Astrocyte (in vitro differentiated cells and primary cell): ENCODE measurements at places on chromosomes 2 and 18.
A peak's percentile ranks its signal among the peaks of the same experiment; 100 is the strongest.

DNA sequence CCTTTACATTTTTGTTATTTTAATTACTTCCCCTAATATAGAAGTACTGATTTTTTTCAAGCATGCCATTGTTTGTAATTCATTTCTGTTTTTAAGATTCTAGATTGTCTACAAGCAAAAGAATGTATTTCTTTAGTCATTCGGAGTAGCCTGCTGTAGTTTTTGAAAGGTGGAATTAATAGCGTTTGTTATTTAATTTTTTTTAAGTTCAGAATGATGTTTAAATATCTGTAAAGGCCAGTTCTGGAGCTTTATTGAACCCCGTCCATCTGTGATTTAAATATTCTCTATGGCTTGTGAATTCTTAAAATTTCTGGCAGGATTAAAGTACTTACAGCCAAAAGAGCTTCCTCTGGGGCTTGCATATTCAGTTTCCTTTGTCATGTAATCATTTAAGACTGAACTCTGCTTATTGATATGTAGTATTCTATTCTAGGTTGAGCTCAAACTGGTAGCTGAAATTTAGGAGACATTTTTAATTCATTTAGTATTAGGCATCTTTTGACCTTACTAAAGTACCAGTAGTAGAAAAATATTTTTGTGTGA is 5.2 kb downstream of the TGIF1 start:
- DNase-seq, result no peak

- peak; percentile 95 for DNase-seq
Measured at GRCh38 chr2:29317077-29317517, 201.9 kb downstream of the CLIP4 start.

GRCh38 chr2:67709835-67710234 is 312.7 kb downstream of the ETAA1 start:
- DNase-seq, result no peak

DNA sequence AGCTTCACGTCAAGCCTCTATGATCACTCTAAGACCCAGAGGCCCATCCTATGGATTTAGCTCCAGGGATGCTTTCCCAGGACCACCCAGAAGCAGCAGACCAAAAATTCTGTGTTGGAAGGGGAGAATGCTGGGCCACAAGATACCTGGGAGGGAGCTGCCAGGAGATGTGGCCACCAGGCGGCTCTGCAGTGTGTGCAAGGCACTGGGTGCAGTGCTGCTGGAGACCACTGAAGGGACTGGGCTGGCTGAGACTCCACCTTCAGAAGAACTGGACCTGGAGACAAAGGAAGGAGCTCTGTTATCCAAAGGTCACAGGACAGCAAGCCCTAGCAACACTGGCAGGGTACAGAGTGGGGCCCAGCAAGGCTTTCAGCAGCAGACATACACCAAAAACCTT is 34.0 kb downstream of the KANSL3 start:
- DNase-seq, result no peak

- DNase-seq, result no peak
Measured at GRCh38 chr2:144650907-144651306, 131.0 kb upstream of the ZEB2 start.

DNA sequence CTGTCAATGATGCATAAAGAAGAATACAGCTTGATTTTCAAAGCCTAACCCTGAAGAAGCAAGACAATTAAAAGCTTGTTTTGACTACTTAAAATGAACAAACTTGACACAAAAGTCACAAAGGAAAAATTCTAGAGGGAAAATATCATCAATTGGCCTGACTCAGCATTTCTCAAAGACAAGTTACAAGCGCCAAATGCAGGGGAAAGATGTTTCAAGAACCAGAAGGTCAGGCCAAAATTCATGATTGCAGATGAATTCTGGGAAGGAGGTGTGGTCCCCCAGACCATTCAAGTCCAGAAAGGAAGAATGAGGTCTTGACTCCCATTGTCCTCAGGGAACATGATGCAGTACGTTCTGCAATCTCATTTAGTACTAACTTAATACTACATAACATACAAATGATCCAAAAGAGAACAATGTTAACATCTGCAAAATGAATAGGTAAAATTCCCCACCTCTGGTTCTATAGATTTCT is 64.5 kb downstream of the FAM210A start:
- no peak for DNase-seq

- DNase-seq, result no peak
Measured at GRCh38 chr2:176826356-176826755, 386.2 kb upstream of the HNRNPA3 start.

GRCh38 chr2:13195270-13195669 is 478.5 kb downstream of the TRIB2 start:
- no peak for DNase-seq

- DNase-seq, result peak; percentile 46
Measured at GRCh38 chr2:134866498-134867099, 28.2 kb downstream of the ACMSD start.

- DNase-seq, result peak; percentile 40
Measured at GRCh38 chr2:200812122-200813022, 662 bp downstream of the BZW1 start.

DNA sequence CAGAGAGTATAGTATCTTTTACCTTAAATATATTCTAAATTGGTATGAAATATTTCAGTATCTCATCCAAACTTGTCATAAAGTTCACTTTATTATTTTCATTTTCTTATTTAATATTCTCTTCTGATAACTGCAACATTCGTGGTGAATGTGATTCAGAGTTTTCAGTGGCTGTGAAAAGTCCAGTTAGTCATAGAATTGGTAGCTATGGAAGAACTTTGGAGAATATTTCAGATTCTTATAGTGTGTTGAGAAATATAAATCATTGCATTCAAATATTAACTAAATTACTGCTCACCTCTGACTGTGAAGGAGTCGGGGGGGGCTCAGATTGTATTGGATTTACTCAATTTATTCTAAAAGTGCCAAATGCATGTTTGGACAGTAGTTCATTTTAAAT is 178.6 kb upstream of the VWC2L start:
- DNase-seq, result peak; percentile 2

- DNase-seq, result no peak
Measured at GRCh38 chr18:40738321-40738880, 1216.6 kb upstream of the PIK3C3 start.

DNA sequence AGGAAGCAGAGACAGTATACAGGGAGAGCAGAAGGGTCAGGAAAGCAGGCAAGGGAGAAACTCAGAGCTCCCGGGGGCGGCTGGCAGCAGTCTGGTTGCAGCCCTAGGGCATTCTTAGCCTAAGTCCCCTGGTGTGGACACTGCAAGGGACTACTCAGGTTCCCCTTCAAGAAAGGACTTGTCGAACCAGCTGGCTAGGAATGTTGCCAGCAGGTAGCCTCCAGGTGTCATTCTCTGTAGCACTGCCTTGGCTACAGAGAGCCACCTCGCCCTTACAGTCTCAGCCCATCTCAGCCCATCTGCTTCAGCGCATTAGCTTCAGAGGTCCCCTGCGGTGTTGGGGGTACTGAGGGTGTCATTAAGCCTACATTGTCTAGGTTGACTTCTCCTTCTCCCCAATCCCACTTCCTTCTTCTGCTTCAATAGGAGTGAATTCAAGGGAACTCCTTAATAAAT is 11.3 kb upstream of the TMSB10 start:
- DNase-seq, result no peak

- DNase-seq, result no peak
Measured at GRCh38 chr2:134445116-134445515, 191.2 kb downstream of the MGAT5 start.

GRCh38 chr2:424306-425171 is 136.6 kb upstream of the ALKAL2 start:
- peak; percentile 82 for DNase-seq

GRCh38 chr18:33201509-33201926 is 239.0 kb downstream of the CCDC178 start:
- DNase-seq, result peak; percentile 32

DNA sequence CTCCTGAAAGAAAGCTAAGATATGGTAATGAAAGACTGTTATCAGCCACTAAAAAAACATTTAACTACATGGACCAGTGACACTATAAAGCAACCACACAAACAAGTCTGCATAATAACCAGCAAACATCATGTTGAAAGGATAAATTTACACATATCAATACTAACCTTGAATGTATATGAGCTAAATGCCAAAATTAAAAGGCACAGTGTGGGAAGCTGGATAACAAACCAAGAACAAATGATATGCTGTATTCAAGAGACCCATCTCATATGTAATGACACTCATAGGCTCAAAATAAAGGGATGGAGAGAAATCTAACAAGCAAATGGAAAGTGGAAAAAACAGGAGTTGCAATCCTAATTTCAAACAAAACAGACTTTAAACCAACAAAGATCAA is 213.1 kb upstream of the CDH2 start:
- DNase-seq, result no peak

- no peak for DNase-seq
Measured at GRCh38 chr18:25669741-25670140, 317.8 kb upstream of the ZNF521 start.

GRCh38 chr2:43848214-43848613 is 9.4 kb downstream of the ABCG8 start:
- no peak for DNase-seq

DNA sequence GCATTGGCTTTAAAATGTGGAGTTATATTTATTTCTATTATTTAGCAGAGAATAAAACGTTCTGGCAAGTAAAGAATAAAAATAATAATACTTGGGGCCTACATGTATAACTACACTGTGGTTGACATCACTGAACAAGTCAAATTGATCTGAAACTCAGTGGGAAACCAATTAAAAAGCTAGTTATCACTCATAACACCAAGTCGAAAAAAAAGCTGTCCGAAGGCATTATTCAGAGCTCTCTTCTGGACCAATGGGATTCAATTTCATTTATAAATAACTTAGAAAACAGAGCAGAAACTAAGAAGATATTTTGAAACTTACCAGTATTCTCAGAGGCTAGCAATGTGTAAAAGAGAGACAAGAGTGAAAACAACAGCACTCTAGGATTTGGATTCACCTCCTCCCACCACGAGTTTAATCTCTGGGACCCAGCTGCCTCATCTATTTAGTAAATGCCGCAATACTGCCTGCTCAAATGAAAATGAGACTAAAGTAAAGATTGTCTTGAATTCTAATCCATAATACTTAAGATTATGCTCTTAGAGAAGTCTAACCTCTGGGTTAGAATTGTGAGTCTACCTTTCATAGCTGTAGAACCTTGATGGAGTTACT is 128.4 kb downstream of the NBAS start:
- DNase-seq, result no peak

GRCh38 chr18:79129120-79129519 is 59.9 kb downstream of the ATP9B start:
- DNase-seq, result no peak

- no peak for DNase-seq
Measured at GRCh38 chr2:71992036-71992435, 155.6 kb downstream of the CYP26B1 start.

- DNase-seq, result peak; percentile 89
Measured at GRCh38 chr18:48929941-48930713, 20.6 kb downstream of the SMAD7 start.

GRCh38 chr2:233476651-233477547 is 89.7 kb downstream of the USP40 start:
- DNase-seq, result no peak

DNA sequence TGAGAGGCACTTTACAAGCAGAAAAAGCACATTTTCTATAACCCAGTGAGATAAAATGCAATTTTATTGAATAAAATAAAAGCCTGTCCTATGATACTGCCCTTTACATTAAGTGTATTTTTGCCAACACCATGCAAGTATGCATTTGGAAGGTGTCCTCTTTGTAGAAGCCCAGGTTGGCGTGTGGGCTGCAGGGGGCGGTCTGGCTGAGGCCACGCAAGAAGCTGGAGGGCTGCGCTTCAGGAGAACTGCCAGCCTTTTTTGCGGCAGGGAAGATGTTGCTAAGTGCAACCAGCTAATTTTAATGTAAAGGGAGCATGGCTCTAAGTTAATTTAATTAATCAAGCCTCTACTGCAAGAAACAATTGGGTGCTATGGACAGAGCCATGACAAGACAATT is 562.8 kb upstream of the SALL3 start:
- no peak for DNase-seq

DNA sequence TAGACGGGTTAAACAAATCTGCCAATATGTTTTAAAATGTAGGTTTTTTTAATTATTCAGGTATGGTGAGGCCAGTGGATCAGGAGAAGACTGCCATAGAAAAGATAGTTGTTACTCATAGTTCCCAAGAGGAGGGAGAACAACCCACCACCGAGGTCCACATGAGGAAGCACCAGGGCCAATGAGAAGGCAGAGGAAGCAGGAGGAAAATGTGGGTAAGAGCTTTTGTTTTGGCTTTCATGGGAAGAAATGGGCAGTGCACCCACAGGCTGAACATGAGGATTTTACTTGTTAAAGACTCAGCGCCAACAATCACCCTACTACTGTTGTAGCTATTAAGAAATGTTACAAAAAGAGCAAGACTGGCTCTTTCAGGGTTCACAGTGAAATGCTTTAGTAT is 191.8 kb upstream of the HNMT start:
- DNase-seq, result no peak

DNA sequence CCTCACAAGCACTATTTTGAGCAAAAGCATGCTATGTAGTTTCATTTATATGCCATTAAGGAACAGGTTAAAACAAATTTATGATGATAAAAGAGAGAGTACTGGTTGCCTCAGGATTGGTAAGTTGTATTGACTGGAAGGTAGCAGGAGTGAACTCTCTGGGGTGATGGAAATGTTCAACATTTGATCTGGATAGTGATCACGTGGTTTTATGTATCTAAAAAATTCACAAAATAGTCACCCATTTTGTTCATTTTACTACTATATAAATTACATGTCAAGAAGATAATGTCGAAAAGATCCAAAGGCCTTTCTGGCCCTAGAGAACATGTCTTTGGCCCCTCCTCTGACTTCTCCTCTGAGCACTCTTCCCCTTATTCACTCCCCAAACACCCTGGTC is 10.4 kb upstream of the RAPGEF4 start:
- no peak for DNase-seq

- no peak for DNase-seq
Measured at GRCh38 chr2:240794178-240794721, 25.8 kb downstream of the KIF1A start.

DNA sequence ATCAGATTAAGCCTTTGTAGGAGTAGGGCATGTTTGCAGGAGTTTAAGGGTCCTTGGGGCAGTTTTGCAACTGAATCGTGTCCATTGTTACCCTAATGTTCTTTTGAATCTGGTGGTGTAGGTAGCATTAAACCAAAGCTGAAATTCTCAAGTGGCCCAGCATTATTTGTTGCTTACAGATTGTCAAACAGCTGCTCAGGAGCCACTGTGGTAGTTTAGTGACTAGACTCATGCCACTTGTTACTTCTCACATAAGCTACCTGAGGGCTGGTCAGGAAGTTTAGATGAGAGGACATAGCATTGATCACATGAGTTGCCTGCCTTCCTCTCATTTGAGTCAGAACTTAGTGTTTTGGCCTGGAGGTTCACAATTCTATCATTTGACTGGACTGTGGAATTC is 157.6 kb downstream of the HAUS1 start:
- DNase-seq, result peak; percentile 28

- DNase-seq, result no peak
Measured at GRCh38 chr2:124046332-124046731, 21.2 kb downstream of the CNTNAP5 start.

DNA sequence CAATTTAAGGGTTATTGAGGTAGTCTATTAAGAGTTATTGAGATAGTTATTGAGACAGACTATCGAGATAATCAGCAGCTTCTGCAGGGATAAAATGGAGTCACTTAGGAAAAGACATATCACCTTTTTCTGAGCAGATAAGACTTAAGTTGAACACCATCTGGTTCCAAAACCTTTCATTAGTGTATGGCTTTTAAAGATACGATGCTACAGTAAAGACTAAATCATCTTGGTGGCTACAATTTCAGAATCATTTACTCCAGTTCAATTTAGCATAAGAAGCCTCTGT is 68.6 kb upstream of the DNAJC10 start:
- no peak for DNase-seq

- no peak for DNase-seq
Measured at GRCh38 chr2:34104601-34105000, 505.5 kb upstream of the FAM98A start.
